Cerebellar nuclear complex (tissue), 1 donor: ENCODE measurements at places on chromosomes 7 and 10.

DNA sequence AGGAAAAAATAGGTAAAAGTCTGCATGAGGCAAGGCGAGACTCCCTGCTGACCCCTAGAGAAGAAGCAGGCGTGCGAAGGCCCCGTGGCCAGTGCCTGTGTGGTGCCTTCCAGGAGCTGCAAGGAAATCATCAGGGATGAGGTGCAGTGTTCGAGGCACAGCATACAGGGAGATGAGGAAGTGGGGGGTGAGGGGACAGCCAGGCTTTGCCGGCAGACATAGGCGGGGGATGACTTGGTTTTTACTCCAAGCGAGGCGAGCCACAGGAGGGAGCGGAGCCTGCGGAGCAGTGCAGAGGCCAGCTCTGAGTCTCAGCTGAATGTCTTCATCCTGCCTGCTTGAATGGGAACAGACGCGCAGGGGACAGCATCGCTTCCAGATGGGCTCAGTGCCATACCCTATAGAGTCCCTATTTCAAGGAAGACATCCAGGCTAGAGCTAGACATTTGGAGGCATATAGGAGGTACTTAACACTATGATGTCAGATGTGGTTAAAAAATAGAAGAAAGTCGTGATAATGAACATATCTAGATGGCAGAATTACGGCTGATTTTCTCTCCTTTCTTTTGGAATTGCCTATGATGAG lies 49.5 kb downstream of the TCERG1L start:
- no peak for DNase-seq

GRCh38 chr10:110779489-110779888 lies 92.2 kb upstream of the PDCD4 start:
- no peak for DNase-seq

- no peak for DNase-seq
Observed at GRCh38 chr7:138618933-138619332, 82.2 kb downstream of the SVOPL start.

- DNase-seq, result no peak
Observed at GRCh38 chr10:130027716-130028464, 63.8 kb upstream of the EBF3 start.

DNA sequence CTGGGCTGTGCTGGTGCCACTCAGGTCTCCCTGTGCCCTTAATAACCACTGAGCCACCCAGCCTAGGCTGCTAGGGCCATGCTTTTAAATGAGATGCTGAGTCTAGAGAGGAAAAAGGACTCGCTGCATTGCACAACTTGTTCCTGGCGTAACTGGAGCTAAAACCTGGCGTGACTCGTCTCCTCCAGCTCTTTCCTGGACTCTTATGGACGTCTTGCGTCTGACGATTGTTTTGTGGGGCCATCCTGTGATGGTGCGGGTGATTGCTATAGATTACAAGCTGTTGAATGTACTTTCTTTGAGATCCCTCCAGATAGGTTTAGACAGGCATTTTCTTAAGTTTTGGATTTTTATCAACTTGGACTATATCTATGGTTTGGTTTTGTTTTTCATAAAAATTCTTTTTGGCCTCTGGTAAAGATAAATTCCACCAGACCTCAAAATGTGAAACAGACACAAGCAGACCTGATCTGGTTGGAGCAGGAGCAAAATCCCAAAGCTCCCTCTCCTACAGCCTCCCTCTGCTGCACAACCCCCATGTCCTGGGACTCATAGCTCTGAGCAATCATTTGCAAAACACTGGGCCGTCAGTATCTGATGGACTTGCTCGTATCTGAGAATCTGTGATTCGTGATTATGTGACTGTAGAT lies 230.3 kb downstream of the ARHGAP12 start:
- no peak for DNase-seq

DNA sequence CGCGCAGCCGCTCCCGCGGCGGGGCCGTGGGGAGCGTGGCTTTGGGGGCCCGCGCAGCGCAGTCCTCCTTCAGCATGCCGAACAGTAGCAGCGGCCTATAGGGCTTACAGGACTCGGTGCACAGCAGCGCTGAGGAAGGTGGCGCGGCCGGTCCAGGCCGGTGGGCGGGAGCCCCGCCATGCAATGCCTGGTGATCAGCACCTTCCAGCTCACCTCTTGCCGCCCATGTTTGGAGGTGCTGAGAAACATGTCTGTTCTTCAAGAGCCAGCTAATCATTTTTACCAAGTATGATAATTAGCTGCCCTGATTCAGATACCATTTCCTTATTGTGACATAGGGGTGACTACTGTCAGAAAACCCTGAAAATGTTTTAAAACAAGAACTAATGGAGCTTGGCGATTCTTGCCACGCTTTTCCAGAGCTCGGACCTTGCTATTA lies 33.5 kb upstream of the SFTPD start:
- no peak for DNase-seq
